Nucleus accumbens (tissue), 56 donors: ENCODE measurements at places on chromosomes 3 and 15.

- DNase-seq: peak; percentile 69
These were observed at the start of gene CD200 for GRCh38 chr3:112333002-112333380. TSS of gene CD200 (plus strand) at chr3:112333156. CDS start at chr3:112333213, 57 bp downstream.

DNA sequence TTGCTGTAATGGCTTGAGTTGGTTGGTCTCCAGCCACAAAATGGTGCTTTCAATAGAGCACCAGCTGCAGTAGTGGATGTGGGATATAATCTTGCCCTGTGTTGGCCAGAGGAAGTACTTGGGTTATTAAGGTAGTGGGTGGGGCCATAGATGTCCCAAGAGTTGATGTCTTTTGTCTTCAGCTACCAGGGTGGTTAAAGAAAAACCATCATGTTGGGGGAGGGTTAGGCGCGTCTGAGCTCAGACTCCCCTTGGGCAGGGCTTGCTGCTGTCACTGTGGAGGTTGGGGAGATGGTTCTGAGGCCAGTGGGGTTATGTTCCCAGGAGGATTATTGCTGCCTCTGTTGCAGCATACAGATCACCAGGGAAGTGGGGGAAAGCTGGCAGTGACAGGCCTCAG is 46.9 kb upstream of the GADL1 start:
- no peak for DNase-seq

- DNase-seq: no peak
These were observed 17.7 kb downstream of the SOX2 start for GRCh38 chr3:181729341-181729869.

GRCh38 chr15:50151476-50151875 is 30.5 kb upstream of the SLC27A2 start:
- no peak for DNase-seq

- no peak for DNase-seq
These were observed 42.6 kb upstream of the MBNL1 start for GRCh38 chr3:152226176-152226575.

DNA sequence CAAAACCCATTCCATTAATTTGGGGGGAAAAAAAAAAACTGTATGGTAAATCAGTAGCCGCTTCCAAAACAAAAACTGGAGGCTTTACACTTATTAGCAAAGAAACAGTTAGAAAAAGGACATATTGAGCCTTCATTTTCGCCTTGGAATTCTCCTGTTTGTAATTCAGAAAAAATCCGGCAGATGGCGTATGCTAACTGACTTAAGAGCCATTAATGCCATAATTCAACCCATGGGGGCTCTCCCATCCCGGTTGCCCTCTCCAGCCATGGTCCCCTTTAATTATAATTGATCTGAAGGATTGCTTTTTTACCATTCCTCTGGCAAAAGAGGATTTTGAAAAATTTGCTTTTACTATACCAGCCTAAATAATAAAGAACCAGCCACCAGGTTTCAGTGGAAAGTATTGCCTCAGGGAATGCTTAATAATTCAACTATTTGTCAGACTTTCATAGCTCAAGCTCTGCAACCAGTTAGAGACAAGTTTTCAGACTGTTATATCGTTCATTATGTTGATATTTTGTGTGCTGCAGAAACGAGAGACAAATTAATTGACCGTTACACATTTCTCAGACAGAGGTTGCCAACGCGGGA is 9.4 kb upstream of the RPL24 start:
- no peak for DNase-seq

- no peak for DNase-seq
These were observed 80.0 kb upstream of the RORA start for GRCh38 chr15:61309031-61309511.

GRCh38 chr15:25416693-25417092 is 22.1 kb downstream of the UBE3A start:
- no peak for DNase-seq

DNA sequence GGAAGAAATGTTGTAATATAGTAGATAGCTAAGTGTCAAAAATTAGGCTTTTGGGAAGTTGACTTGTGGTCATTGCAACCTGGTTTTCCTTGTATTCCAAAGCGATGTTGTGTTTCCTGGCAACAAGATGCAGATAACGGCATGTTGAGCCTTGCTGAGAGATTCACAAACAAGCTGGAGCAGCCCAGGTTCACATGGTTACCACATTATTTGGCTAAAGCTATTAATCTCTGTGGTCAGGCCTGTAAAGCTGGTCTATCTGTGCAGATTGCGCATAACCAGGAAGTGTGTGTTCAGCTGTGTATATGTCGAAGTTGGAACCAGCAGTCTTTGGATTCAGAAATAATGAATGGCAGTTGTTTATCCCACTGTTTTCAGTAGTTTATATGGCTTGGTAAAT is 6.6 kb downstream of the TIPARP start:
- DNase-seq: no peak

GRCh38 chr15:40823572-40824343 is 4.8 kb downstream of the PPP1R14D start:
- DNase-seq: no peak

GRCh38 chr15:69478259-69478781 is 25.7 kb downstream of the RPLP1 start:
- DNase-seq: no peak

DNA sequence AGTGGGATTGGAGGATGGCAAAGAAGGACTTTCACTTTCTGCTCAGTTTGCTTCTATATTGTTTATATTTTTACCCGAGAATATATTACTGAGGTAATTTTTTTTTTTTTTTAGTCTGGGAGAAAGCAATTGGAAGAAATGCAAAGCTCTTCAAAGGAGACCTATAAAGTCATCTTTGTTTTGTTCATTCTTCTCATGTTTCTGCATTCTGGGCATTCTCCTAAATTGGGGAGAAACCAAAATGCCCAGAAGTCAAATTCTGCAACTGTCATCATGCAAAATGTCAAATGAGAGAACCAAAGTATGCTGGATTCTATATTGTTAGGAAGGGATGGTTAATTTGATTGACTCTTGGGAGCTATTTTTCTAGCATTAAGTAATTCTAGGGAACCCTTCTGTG is 168.3 kb upstream of the TSC22D2 start:
- no peak for DNase-seq
